Activated CD4-positive, alpha-beta T cell treated with anti-CD3 and anti-CD28 coated beads for 24 hours (primary cell): ENCODE measurements at places on chromosomes 6 and 20.

DNA sequence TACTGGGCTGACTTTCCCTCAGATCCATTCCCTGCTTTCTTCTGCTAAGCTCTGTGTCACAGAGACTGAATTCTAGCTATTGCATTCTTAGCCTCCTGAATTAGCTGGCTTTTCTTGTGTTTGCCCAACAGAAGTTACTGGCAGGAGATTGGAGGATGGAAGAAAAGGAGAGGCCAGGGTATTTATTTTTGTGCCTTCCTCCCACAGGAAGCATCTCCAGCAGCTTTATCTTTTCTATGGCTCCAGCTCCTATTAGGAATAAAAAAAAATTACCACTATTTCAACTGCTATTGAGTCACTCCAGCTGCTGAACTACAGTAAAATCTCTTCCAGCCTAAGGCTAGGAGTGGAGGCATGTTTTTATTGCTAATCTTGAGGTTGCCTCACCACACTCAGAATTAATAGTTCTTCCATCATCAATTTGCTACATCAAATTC is 492.4 kb downstream of the RFPL4B start:
- DNase-seq: no peak

DNA sequence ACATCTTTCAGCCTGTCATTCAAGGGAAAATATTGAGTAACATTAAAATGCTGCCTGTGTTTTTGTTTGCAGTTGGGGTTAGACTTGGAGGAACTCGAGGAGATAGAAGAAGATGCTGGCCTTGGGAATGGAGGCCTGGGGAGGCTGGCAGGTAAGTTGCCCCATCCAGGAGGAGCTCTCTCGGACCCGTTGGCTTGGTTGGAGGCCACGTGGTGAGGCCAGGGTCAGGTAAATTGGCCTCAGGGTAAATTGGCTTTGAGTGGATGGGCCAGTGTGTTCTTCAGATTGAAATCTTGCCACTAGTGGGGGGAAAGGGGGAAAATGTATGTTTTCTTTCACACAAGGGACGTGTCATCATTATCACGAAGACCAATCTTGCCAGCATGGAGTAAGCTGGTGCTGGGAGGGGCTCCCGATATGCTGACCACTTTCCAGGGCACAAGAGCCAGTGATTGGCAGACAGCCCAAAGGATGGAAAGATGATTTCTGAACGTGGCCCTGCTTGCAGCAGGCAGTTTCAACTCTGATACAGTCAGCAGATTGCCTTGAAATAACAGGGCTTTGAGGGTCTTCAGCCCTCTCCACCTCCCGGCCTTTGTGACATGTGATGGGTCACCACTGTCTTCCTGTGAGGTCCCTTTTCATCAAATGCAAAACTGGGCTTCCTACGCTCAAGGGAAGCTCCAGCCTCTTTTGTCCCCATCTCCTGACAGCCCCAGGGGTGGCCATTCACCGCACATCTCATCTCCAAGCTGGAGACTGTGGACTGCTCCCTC is 21.4 kb downstream of the PYGB start:
- DNase-seq: no peak

DNA sequence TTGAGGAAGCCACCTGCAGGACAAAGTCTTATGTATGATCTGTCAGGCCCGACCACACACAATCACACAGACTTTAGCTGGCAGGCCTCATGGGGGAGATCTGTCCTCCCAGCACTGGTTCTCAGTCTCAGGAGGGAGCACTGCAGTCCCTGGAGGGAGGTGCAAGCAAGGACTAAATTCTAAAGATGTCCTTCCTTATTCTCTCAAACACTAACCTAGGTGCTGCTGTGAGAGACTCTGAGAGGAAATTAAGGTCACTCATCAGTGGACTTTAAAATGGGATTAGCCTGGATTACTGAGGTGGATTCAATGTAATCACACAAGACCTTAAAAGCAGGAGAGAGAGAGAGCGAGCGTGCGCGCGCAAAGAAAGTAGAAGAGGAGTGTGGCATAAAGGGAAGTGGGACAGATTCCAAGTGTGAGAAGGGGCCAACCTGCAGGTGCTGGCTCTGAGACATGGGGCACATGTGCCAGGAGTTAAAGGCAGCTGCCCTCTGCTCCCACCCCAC is 14.3 kb downstream of the GLO1 start:
- no peak for DNase-seq

DNA sequence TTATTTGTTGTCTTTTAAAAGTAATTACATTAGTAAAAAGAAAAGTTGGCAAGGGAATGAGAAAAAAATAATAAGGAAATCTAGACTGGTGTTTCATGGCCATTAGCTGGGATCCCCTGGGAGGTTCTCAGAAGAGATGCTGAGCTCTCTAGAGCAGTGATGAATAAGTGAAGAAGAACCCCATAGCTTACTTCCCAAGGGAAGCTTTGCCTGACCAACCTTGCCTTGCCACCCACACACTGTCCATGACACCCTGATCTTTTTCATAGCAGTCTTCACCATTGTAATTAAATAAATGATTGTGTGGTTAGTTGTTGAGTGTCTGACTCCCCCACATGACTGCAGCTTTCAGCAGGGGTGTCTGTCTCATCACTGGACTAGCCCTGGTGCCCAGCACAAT is 5.9 kb downstream of the C6orf163 start:
- DNase-seq: no peak

DNA sequence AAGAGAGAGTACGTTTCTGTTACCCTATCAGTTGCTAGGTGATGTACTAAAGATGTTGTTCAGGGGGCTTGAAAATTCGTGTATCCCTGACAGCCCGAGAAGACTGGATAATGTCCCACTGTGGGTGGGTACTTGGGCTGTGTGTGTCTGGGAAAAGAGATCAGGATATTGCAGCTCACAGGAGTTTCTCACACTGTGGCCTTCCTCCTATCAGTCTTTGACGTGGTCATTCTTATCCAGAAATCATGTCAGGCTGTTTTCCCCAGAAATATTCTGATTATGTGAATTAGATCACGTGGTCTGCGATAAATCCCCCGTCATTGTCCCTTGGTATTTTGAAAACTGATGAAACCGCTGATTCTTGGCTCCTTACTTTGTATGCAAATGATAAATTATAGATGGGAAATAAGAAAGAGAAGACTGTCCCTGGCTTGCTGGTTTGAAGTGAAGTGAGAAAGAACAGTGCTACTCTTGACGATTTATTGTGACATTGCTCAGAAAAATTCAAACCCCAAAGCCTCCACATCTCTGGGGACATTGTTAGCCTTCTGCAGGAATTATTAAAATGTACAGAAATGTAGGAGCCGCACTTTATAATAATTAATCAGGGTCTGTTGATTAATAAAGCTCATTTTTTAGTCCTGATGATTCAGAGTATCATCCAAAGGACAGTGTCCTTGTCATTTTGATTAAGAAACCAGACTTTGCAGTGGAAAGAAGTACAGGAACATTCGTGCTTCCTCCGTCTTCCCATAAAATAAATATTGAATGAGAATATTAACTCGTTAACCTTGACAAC is 167.5 kb upstream of the TSHZ2 start:
- no peak for DNase-seq

GRCh38 chr6:31049518-31049917 is 39.2 kb downstream of the MUC22 start:
- DNase-seq: no peak

DNA sequence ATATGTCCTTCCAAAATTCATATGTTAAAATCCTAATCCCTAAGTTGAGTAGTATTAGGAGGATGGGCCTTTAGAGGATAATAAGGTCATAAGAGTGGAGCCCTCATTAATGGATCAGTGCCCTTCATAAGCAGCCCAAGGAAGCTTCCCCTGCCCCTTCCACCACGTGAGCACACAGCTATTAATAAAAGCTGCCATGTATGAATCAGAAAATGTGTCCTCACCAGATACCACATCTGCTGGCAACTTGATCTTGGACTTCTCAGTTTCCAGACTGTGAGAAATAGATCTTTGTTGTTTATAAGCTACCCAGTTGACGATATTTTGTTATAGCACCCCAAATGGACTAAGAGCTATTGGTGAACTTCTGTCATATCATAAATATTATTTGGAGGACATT is 207.7 kb upstream of the HDDC2 start:
- no peak for DNase-seq
